ENCODE measurements at places on chromosomes 3 and 15.

DNA sequence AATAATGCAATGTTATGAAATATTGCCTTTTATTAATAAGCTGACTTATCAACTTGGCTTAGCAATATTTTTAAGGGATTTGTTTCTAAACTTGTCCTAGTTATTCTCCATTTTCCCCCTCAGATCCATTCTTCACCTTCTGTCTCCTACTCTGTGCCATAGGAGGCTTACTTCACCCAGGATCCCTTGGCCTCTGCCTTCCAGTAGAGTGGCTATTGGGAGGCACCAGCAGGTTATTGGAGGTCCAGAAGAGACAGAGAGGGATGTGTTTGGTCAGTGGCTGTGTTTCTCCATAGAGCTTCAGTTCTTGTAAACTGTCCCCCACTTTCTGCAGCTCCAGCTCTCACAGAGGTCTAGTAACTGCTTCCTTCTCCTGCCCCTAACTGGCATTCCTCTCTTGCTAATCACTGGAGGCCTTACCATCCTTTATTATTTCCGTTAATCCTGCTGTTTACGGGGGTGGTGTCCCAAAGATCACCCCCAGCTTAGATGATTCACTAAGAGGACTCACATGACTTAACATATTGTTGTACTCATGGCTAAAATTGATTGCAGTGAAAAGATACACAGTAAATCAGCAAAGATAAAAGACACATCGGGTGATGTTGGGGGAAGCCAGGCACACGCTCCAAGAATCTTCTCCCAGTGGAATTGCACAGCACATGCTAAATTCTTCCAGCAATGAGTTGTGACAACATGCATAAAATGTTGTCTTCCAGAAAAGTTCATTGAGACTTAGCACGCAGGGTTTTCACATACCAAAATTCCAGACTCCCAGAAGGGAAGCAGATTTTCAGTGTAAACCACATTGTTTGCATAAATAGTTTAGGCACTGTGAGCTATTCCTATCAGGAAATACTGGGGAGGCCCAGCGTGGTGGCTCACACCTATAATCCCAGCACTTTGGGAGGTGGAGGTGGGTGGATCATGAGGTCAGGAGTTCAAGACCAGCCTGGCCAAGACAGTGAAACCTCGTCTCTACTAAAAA lies 67.5 kb downstream of the RPL22L1 start:
- DNase-seq = no peak

DNA sequence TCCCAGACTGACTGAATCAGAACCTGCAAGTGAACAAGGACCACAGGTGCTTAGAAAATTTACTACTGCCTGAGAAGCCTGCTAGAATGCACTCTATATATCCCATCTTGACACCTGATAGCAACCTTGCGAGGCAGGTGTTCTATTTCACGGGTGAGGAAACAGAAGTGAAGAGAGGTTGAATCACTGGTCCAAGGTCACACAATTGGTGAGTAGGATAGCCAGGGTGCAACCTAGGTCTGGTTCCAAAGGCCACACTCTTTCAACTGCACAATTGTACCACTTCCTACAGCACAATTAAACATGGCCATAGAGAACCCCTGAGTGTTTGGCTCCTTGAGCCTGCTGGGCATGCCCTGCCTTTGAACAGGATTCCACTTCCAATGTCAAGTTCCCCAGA lies 87.0 kb downstream of the RAB11A start:
- DNase-seq = no peak

DNA sequence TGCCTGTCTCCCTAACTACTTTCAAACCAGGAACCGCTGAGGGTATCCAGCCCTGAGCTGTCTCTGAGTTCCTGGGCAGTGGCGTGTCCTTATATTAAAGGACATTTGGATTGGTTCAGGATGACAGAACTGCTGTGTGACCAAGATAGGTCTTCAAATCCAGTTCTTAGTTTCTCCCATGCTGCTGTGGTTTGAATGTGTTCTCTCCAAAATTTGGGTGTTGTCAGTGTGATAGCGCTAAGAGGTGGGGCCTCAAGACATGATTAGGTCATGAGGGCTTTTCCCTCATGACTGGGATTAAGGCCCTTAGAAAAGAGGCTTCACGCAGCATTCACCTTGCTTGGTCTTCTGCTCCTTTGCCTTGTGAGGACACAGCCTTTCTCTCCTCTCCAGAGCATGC lies 376.5 kb upstream of the TPM1 start:
- DNase-seq = no peak

DNA sequence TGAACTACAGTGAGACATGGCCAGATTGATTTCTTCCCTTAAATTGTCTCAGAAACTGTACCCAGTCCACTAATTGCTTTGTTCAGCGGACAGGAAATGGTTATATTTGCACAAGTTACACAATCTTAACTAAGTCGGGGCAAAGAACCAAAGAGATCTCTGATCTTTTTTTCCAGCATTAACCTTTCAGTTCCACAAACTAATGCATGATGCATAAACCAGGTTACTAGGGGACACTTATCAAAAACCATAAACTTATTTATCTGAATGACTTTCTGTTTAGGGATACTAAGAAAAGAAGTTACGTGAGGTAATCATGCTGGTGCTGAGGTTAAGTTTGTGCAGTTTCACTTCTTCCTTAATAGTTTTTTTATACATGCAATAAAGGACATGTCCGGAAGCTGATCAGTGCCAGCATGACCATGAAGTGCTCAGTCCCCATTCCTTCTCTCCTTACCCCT lies 22.4 kb downstream of the FNDC3B start:
- DNase-seq = no peak

DNA sequence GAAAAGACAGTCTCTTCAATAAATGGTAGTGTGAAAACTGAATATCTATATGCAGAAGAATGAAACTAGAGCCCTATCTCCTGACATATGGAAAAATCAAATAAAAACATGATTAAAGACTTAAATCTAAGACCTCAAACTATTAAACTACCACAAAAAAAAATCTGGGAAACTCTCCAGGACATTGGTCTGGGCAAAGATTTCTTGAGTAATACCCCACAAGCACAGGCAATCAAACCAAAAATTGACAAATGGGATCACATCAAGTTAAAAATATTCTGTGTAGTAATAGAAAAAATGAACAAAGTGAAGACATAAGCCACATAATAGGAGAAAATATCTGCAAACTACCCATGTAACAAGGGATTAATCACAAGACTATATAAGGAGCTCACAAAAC lies 286.4 kb downstream of the TBC1D5 start:
- DNase-seq = no peak

DNA sequence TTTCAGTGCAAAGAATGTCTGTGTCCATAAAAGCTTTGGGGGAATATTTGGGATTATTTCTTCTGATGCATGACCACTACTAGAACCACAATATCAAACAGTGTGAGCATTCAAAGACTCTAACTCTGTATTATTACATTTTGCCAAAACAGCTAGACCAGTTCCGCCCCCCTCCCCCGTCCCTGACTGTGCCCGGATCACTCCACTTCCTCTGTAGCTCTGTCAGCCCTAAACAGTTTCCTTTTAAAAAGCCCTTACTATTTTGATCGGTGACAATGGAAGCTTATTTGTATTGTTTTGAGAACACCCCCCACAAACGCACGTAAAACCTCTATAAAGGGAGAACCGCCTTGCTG lies 36.6 kb upstream of the EPHB3 start:
- DNase-seq = no peak

DNA sequence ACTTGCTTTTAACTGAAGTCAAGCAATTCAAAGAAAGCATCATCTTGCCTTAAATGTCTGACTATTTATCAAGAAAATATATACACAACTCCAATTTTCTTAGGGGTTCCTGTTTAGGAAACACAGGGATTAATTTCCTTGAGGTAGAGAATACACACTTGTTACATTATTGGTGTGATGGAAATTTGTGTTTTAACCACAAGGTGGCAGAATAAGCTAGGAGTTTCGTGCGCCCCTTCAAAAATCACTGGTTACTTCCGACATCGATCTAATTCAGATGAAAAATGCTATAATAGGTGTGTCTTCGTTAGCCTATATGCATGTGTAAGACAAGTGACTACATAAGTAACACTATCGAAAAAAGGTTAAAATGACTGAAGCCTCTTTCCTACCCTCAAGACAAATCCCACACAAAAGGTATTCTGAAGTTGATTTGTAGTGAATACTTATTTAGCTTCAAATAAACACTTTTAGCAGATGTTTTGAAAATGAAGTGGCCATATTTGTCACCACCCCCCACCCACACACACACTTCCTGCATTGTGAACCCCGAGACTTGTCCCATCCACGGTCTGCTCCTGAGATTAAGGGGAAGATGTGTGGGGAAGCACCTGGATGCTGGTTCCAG lies 246.5 kb downstream of the ROBO1 start:
- DNase-seq = no peak

- DNase-seq = peak; percentile 51
Measured at GRCh38 chr3:171183042-171183441, 156.5 kb upstream of the SLC2A2 start.

DNA sequence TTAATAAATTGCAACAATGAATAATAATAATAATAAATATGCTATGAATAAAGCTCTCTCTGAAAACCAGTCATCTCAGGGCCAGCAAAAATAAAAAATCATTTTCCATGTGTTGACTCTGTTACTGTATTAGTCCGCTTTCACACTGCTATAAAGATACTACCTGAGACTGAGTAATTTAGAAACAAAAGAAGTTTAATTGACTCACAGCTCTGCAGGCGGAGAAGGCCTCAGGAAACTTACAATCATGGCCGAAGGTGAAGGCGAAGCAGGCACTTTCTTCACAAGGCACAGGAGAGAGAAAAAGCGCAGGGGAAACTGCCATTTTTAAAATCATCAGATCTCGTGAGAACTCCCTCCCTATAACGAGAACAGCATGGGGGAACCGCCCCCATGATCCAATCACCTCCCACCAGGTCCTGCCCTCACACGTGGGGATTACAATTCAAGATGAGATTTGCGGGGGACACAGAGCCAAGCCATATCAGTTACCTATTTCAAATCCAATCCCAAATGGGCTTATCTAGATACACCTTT lies 224.1 kb downstream of the IGSF11 start:
- DNase-seq = no peak

Data from nucleus accumbens (tissue), 56 donors.